Neural progenitor cell (in vitro differentiated cells): ENCODE measurements at places on chromosomes 4 and X.
A peak's percentile ranks its signal among the peaks of the same experiment; 100 is the strongest.

DNA sequence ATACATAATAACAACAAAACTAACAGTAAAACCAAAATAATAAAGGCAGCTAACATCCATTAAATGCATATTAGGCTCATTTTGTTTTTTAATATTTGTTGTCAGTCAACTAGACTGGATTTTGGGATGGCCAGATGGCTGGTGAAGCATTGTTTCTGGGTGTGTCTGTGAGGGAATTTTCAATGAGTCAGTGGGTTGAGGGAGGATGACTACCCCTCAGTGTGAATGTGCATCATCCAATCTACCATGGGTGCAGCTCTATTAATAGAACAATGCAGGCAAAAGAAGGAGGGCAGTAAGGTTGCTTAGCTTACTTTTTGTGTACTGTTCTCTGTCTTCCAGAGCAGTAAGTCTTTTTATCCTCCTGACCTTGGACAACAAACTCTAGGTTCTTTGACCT lies 484.2 kb upstream of the HS3ST1 start:
- DNase-seq = no peak

- DNase-seq = no peak
Observed at GRCh38 chrX:150478496-150479492, 89.6 kb upstream of the MTM1 start.

GRCh38 chr4:1137850-1138249 lies 24.5 kb upstream of the RNF212 start:
- DNase-seq = no peak

DNA sequence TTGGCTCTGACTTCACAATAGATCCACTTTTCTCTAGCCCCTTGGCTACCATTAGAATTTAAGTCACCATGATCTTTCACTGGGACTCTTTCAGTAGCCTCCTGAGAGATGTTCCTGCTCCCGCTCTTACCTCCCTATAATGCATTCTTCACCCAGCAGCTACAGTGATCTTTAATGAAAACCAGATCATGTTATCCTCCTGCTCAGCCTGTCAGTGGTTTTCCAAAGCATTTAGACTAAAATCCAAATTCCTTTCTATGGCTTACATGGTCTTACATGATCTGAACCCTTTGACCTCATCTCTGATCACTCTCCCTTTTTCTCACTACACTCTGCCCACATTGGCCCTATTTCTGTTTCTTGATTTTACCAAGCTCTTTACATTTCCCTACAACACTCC lies 18.3 kb upstream of the RPS6KA3 start:
- no peak for DNase-seq

GRCh38 chr4:16725252-16725651 lies 173.2 kb downstream of the LDB2 start:
- DNase-seq = no peak

DNA sequence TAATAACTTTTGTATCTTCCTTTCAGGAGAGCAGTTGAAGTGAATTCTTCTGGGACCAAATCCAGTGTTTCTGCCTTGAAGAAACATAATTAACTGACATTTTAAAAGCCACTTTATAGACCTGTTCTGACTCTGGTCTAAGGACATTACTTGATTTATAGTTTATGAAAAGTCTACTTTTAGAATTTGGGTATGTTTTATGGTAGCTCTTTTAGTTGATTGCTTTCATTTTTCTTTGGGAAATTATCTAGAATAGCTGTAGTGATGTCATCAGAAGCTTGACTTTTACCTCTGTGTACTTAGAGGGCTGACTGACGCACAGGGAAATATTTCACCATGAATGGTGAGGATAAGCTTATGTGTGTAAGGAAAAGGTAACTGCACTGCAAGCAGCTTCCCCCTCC lies 131.8 kb upstream of the LIMCH1 start:
- DNase-seq = no peak

DNA sequence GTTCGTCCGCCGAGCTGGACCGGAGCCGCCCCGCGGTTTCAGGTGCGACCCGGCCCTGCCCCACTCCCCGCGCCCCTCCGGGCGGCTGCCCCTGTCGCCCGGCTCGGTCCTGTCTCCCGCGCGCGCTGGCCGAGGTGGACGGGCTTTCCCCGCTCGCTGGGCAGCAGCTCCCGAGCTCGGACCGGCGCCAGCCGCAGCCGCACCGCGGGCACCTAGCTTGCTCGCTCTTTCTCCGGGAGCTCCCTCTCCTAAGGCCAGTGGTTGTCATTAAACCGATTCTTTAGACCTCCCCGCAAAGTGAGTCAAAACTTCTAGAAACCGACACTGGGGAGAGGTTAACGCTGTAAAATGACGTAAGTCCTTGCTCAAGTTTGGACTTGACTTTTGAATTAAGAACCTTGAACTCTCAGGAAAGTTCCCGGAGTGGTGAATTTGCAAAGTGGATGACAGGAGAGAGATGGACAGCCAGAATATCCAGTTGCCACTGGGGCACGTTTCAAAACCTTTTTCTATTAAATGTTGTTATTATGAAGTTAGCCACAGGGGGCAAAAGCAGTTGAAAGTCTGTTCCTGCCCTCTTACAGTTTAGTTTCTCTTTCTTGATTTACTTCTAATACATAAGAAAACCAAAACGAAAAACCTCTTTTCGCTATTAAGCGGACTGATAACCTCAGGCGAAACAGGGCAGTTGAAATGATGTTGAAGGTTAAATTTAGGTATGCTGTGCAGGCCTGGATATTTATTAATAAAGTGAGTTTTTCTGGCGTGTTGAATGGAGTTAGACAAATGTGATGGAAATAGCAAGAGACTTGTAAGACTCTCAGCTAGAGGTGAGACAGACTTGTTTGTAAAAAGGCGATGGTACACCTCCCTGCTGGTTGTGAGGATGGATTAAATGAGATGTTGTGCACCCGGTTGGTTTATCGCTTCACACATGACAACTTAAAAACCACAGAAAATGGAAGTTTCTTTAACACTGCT lies 847 bp downstream of the PI4K2B start:
- DNase-seq = peak; percentile 68

GRCh38 chr4:134215620-134216344 lies 14.2 kb upstream of the PABPC4L start:
- DNase-seq = no peak

DNA sequence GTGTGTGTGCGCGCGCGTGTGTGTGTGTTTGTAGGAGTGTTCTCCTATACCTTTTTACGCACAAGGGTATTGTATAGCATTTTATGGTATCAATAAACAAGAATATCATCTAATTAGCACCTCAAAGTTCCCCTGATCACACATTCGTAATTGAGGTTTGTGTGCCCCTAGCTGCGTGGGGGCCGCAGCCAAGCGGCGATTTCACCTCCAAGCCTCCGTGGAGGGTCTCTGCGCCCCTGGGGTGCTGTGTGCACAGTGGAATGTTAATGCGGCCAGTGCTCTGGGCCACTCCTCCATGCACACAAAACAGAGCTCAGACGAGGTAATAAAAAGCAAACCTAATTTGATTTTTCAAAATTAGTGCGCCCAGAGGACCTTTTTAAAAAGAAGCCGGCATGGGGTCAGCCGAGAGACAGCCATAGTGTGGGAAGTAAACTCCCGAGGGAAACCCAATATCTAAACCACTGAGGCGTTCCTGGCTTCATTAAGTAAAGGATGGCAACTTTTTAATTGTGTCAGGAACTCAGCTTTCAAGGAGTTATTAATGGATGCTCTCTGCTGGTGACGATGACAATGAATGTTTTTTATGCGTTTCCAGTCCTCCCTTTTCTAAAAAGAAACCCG lies 110.6 kb downstream of the SORCS2 start:
- no peak for DNase-seq

DNA sequence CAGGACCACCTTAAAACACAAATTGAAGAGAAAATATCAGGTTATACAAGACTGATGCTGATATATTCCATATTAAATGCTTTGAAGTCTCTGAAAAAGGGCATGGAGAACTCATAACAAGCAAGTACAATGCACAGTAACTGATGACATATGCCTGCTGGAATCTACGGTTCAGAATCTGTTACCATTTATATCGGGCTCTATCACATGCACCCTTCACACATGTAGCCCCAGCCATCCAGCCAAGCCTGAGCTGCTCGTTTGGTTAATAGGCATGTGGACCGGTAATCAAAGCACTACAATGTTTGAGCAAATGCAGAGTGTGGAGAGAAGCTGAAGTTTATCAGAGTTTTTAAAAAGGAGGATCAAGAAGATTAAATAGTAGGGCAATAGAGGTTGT lies 11.8 kb downstream of the COMMD8 start:
- no peak for DNase-seq

- no peak for DNase-seq
Observed at GRCh38 chrX:17405225-17405969, 30.4 kb downstream of the NHS start.

GRCh38 chrX:68533656-68534055 lies 34.8 kb downstream of the YIPF6 start:
- no peak for DNase-seq

DNA sequence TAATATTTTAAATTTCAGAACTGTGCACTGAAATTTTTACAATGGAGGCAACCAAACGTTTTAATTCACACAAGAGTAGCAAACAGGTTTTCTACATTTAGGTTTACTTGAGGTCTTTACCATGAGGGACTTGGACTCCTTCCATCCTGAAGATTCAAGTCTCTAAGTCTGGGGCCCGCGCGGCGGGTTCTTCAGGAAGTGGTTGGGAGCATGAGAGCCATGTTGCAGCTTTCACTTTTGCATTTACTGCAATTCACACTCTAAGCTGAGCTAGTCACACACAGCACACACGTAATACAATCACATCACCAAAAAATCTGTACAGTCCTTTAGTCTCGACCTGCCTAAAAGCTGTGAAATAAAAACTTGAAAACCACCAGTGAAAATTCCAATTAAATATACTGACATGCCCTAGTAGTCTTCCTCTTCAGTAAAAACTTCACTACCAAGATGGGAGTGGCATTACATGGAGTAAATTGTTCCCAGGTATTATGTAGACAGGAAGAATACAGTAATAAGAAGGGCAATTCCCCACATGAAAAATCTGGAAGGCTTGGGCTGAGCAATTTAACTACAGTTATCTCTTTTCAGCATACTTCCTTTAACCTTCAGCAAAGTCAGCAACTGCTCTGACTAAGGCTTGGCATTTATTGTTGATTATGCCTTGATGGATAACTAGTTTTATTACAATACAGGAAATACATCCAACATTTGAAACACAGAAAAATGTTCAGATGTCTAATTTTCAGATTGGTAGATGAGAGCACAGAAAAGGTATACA lies 571.1 kb upstream of the DIPK2B start:
- no peak for DNase-seq

DNA sequence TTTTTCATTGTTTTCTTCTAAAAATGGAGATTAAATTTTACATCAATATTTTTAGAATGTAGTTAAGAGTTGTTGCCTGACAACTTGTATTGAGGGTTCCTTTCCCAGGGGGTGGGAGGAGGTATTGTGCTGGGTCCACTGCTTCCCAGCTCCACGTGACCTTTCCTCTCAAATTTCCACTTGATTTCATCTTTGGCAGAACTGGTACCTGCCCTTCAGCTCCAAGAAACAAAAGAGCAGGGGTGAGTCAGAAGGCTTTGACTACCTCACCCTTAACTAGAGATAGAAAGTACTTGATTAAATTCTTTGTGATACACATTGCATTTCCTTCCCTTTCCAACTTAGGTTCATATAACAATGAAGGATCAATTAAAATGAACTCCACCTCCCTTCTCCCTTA lies 19.7 kb downstream of the TRIM2 start:
- DNase-seq = no peak

- DNase-seq = no peak
Observed at GRCh38 chr4:89299153-89299791, 8.3 kb downstream of the GPRIN3 start.

DNA sequence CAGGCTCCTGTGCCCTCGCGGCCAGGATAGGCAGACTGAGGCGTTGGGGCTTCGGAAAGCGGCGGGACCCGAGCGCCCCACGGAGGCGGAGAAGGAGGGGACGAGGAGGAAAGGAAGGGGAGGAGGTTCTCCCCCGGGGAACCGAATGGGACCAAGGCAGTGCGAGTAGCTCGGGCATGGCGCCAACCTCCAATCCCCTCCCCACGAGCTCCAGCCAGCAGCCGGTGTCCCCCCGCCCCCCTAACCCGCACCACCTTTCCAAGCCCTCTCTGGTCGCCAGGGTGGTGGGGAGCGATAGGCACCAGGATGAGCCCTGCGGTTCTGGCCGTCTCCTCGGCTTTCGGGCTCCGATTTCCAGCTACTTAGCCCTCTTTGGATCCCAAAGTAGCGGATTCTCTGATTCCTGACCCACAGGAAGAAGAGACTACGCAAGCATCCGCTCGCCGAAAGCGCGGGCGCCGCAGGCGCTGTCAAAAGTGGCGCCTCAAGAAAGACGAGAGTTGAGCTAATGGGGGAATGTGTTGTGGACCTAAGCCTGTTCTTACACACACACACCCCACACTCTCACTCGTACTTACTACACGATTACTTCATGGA lies 15.2 kb upstream of the ZIC3 start:
- peak; percentile 45 for DNase-seq

DNA sequence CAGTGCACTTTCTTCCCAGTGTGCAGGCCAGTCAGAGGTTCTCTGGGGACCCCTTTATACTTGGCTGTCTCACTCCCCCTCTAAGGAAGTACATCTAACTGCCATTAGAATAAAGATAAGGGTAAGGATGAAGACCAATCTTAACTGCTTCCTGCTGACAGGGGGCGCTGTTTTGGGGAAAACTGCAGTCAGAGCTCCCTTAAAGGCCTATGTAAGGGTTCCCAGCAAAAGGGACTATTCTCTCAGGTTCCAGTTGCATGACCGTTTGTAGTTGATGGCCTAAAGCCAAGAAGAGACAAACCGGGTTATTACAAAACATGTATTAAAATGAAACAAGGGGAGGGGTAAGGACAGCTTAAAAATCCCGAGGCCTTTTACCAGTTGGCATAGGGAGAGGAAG lies 115.6 kb upstream of the SPIN4 start:
- no peak for DNase-seq

- no peak for DNase-seq
Observed at GRCh38 chr4:176268963-176269362, at the start of gene ASB5. Gene ASB5, minus strand, starts transcription at chr4:176269222. Its CDS starts 114 bp downstream, at chr4:176269108.

DNA sequence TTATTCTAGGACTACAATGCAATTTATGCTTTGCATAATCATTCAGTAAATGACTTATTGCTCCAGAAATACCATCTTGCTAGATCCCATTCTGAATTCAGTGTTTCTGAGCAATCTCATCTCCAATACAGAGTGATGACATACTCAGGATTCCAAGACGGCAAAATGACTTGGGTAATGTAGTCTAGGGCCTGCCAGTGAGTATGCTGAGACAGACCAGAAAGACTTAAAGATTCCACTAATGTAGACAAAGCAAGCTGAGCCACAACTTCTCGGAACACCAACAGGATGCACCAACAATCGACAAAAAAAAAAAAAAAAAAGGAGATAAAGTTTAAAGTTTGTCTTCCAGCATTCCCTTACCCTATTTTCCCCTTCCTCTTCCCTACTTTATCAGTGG lies 919 bp upstream of the SEC24B start:
- peak; percentile 46 for DNase-seq

- no peak for DNase-seq
Observed at GRCh38 chrX:11185861-11186260, 74.7 kb downstream of the HCCS start.

- DNase-seq = no peak
Observed at GRCh38 chr4:152554742-152555141, 18.9 kb upstream of the FBXW7 start.

GRCh38 chrX:34658326-34658725 lies 1.2 kb upstream of the TMEM47 start:
- no peak for DNase-seq

GRCh38 chrX:37462346-37462745 lies 109.1 kb upstream of the LANCL3 start:
- no peak for DNase-seq
